WERI-Rb-1 (cell line): ENCODE measurements at places on chromosomes 13 and 19.

DNA sequence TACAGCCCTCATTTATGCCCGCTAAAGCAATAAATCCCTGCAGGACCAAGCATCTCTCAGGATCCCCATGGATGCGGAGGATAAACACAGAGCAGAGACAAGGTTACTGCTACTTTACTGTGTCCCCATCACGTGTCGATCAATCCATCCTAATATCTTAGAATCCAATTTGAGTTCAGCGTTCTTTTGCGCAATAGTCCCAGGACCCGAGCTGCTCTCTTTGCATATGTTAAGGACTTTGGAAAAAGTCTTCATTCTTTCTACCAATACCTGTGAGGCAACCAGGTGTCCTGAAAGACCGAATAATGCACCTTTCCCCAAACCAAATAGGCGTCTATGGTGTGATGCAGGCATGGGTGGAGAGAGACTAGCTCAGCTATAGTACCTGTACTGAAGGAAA lies 38.0 kb upstream of the URAD start:
- DNase-seq = no peak

DNA sequence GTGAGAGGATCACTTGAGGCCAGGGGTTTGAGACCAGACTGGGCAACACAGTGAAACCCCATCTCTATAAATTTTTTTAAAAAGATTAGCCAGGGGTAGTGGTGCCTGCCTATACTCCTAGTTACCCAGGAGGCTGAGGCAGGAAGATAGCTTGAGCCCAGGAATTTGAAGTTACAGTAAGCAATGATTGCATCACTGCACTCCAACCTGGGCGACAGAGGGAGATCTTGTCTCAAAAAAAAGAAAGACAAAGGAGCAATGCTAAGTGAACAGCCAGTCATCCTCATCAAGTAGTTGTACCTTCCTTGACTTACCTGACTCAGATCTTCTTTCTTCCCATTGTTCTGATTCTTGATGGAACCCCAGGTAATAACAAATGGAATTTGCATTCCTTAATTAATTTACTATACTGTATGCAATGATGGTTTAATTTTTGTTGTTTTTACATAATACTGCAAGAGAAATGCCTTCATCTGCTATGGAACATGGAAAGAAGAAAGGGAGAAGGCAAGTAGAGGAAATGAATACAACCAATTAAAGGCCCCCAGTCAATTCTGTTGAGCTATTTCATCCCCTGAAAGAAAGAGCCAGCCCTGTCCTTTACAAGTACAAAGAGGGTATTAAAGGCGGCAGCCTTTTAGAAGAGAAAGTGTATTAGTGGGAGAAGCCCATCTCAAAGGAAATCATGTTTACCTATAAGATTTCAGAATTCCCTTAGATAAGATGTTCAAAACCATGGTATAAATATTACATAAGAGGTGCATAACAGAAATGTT lies 316.7 kb downstream of the DIAPH3 start:
- DNase-seq = no peak

- no peak for DNase-seq
Observed at GRCh38 chr13:113895436-113895835, 31.6 kb upstream of the GAS6 start.

GRCh38 chr13:99383946-99384345 lies 76.7 kb upstream of the GPR183 start:
- no peak for DNase-seq

GRCh38 chr13:35927567-35928021 lies 203.6 kb downstream of the DCLK1 start:
- DNase-seq = no peak

- DNase-seq = no peak
Observed at GRCh38 chr13:42412812-42413483, 141.0 kb downstream of the AKAP11 start.

DNA sequence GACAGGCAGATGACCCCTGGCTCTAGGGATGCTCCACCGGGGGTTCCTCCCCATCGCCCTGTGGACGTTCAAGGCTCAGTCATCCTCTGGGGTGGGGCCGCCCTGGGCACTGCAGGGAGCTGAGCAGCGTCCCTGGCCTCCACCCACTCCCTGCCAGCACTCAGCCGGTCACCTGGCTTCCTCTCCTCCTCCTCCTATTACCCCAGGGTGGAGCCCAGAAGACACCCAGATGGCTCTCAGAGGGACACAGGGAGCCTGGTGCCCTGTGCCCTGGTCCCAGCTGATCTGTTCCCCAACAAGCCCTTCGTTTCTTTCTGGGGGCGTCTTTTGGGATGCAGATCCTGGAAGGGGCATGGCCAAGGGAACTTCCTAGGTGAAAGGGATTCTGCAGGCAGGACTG lies 3.7 kb upstream of the MKNK2 start:
- DNase-seq = no peak

- DNase-seq = peak; percentile 61
Observed at GRCh38 chr19:50649433-50650391, at the start of gene C19orf81. Gene C19orf81 (plus strand): TSS chr19:50649445. CDS start chr19:50649445, 0 bp downstream.

DNA sequence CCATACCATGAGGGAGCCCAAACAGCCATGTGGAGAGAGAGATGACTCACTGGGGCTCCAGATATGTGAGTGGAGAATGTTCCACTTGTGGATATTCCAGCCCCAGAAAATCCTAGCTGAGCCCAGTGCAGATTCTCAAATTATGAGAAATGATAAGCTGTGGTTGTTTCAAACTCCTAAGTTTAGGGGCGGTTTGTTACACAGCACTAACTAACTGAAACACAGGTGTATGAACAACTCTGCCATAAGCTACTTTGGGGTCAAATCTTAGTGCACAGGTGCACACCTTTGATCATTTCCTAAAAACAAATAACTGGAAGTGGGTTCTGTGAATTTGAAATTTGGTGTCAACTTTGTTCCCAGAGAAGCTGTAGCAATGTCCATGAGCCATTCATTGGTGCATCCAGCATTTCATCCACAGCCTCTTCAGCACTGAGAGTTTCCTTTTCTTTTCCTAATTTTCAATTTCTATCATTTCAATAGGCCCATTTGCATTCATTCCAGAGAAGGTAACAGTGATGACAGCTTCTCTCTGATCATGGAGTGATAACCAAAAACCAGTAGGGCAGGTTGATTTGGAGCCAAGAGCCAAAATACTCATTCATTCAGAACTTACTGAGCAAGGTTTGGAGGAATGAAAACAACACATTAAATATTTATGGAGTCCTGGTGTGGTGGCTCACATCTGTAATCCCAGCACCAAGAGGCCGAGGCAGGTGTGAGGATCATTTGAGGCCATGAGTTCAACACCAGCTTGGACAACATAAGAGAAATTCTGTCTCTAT lies 8.8 kb upstream of the CLPP start:
- DNase-seq = no peak

- DNase-seq = no peak
Observed at GRCh38 chr13:97390941-97391600, 42.9 kb upstream of the RAP2A start.

DNA sequence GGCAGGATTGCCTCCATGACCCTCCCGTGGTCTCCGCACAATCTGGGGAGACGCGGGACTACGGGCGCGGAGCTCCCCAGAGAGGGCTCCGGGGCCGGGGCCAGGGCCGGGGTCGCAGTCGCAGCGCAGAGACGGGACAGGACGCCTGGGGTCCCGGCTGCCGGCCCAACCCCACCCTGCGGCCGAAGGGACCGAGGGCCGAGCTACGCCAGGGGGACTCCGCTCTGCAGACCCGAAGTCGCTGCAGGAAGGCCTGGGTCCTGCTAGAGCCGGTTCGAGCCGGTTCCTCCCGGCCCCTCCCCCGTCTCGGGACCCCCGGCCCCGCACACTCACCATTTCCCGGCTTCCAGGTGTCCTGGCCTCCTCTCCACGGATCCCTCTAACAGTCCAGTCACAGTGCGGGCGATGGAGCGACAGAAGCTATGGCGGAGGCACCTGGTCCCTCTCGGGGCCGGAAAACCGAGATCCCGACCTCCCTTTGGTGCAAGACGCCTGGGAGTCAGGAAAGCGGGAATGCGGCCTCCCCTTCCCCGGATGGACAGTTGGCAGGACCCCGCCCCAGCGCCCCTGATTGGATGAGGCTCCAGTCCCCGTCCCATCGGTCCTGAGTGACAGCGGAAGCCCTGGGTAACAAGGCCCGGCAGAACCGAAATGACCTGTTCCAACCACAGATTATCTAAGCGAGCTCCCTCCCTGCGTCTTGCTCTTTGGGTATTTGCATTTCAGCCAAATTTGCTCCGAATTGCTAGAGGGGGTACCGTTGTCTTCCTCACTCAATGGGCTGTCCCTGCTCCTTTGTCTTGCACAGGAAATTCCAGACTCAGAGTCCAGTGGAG lies at the start of gene ZNF625:
TSS of gene ZNF625 (minus strand) at position 512 of the 836 bp plus-strand sequence. CDS start at position 336, 176 bp downstream.
- peak; percentile 98 for DNase-seq

DNA sequence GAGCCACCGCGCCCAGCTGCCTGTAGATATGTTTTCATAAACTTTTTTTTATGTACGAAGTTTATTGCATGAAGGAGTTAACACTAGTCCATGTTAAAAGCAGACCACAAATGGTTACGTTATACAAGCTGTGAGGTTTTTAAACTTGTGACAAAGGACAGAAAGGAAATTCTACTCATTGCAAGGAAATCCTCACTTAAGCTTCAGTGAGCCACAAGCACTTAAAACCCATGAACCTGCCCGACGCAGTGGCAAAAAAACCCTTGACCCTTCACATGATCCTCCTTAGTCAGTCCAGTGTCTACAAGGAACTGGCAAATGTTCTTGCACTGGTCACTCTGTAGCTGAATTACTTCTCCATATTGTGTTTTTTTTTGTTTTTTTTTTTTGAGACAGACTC lies 4.2 kb downstream of the MPND start:
- no peak for DNase-seq

DNA sequence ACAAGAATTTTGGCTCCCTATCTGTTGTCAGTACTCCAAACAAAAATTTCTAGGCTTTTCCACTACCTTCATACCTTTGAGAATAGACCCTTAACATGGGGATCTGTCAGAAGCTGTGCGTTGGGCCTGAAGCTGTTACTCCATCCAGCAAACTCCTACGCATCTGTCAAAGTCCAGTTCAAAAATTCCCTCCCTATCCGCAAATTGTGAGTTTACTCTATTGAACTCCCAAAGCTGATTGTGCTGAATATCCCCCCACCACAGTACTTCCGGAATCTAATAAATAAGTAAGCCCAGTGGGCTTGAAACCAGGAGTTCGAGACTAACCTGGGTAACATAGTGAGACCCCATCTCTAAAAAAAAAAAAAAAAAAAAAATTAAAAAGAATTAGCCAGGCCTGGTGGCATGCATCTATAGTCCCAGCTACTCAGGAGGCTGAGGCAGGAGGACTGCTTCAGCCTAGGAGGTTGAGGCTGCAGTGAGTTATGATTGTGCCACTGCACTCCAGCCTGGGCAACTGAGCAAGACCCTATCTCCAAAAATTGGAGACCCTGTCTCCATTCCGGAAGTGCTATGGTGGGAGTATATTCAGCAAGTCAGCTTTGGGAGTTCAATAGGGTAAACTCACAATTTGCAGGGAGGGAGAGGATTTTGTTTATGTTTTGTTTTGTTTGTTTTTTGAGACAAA lies 930 bp upstream of the FBN3 start:
- no peak for DNase-seq

DNA sequence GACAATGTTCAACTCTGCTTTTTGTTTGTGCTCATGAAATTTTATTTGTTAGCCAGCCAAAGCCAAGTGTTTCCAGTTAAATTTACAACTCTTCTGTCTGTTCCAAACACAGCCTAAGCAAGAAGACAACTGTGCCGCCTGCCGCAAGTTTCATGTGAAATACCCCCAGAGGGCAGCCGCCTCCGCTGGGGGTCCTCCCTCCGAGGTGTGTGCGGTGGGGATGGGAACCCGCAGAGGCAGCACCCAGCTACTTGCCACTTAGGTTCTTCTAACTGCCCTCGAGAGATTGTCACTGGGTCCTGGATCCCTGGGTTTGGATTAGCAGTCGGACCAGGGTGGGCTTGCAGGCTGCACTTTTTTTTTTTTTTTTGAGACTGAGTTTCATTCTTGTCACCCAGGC lies 28.5 kb downstream of the ATP11A start:
- no peak for DNase-seq

GRCh38 chr13:111636804-111637203 lies 316.4 kb downstream of the TEX29 start:
- no peak for DNase-seq

- no peak for DNase-seq
Observed at GRCh38 chr13:48154671-48155070, 59.8 kb upstream of the MED4 start.
